Stimulated activated CD4-positive, alpha-beta T cell treated with anti-CD3 and anti-CD28 coated beads, Interleukin-12 subunit alpha, Interleukin-12 subunit beta, amount 100 ng/mL, for 48 hours (primary cell): ENCODE measurements at places on chromosomes 12 and 14.

DNA sequence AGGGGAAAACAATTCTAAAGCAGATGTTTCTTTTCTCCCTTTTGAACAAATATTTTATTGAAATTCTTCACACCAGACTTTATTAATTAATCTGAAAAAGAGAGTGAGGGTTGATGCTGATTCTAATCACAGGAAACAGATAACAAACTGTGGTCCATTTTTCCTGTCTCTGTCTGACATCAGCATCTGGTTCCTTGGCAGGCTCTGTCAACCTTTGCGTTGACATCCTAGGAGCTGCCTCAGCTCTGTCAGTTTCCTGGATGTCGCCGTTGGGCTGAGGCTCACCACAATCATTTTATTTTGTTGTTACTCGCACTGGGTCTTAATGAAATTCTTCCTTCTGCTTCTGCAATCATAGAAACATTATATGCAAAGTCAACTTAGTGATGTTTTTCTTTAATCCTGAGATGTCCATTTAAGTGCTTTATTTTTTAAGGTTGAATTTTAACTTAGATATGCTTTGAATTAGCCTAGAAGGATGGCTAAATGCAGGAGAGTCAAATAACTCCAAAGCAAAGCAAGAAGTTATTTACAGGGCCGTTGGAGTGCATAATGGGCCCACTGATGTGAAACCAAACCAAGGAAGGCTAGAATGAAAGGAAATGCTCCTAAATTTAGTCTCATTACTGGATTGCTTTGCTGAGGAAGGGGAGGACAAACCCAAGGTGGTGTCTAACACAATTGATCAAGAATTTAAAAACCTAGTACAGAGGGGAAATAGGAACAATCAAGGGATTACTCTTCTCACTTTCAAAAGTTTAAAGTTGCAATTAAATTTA, 542.4 kb downstream of the FLRT2 start:
- no peak for DNase-seq

GRCh38 chr12:86721713-86722397, 465.7 kb upstream of the MGAT4C start:
- DNase-seq, result no peak

DNA sequence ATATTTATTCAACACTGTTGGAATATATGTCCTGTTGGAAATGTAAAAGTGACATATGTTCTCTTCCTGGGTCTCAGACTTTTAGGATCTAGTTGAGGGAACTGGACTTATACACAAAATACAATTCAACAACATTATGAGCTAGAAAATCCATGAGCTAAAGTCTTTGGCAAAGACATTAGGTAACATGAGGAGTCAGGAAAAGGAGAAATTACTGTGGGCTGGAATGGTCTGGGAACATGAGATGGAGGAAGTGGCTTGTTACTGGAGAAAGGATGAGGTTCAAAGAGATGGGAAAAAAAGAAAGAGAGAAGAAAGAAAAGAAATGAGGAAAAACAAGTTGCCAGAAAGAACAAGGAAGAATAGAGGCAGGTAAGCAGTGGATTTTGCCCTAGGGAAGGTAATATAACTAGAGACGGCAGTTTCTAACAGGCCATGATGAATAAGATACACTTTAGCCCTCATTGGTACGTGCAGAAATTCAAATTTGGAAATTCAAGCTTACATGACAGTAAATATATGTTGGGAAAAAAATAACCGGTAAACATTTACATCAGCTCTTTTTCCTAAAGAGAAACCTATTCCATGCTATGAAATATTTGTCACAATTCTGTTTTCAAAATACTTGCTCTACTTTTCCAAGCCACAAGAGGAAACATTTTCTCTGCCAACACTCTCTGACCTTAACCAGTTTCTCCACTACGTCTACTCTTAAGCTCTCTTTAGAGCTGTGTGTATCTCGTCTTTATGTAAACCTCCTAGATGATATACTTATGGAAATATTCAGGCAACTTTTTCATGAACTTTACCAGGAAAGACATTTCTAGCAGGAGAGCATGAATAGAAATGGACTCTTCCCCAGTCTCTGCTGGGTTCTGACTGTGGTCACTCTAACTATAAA, 268.8 kb upstream of the BTG1 start:
- no peak for DNase-seq

GRCh38 chr12:121812320-121812871, 8.6 kb downstream of the SETD1B start:
- DNase-seq, result no peak

GRCh38 chr12:77754086-77754485, 76.6 kb upstream of the NAV3 start:
- DNase-seq, result no peak

DNA sequence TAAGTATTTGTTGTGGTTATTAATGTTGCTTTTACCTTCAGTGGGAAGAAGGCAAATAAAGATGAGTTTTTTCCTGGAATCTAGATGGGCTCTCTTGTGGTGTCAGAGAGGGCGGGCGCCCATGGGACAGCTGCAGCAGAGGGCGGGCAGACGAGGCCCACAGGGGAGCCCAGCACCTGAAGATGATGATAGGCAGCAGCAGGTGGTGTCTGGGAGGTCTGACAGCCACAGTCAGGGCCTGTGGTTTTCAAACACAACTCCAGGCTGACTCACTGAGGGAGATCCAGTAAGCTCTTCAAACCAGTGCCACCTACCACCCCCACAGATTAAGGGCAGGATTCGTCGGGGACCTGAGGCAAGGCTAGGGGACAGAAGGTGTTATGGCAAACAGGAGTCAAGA, 42.8 kb downstream of the NKX2-1 start:
- no peak for DNase-seq

- DNase-seq, result no peak
Observed at GRCh38 chr14:52852810-52853521, 61.6 kb upstream of the GNPNAT1 start.

DNA sequence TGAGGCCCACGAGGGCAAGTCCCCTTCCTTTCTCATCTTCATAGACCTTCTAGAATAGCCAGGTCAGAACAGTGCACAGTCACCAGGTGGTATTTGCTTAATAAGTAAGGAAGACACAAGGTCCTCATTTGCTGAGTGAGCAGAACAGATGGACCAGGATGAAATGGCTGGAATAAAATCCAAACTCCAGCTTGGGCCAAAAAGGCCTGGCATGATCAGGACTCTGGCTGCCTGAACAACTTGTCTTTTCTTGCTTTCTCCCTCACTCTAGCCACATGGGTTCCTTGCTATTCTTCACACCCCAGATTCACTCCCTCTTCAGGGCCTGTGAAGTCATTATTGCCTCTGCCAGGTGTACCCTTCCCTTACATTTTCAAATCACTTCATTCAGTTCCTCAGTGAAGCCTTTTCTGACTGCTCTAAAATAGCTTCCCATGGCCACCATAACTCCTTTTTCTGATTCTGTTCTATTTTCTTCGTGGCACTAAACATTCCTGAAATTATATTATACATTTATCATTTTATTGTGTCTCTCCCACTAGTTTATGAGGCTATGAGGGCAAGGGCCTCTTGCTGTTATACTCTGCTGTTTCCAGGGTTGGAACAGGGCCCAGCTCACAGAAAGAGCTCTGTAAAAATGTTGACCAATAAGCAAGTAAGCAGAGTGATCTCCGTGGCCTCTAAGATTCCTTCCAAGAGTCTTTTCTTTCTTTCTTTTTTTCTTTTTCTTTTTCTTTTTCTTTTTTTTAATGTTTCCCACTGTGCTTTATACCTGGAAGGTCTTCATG, 150.8 kb downstream of the TTC8 start:
- DNase-seq, result no peak

- no peak for DNase-seq
Observed at GRCh38 chr14:104147346-104148125, 9.1 kb downstream of the KIF26A start.
